ENCODE measurements at places on chromosomes 1 and 21.

DNA sequence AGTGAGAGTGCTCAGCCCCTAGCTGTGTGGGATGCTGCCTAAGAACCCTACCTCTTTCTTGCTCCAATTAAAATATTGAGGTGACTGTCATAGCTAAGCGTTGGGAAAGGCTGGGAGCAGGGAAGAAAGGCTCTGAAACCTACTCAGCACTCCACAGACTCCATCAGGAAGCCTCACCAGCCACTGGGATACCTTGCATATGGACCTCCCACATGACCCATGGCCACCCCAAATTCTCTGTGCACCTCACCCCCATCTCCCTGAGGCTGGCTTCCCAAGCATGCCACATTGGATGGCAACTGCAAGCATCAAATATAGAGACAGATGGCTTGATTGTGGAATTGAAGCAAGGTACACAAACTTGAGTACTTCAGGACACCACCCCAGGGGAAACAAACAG lies 41.8 kb downstream of the FLVCR1 start:
- no peak for DNase-seq

DNA sequence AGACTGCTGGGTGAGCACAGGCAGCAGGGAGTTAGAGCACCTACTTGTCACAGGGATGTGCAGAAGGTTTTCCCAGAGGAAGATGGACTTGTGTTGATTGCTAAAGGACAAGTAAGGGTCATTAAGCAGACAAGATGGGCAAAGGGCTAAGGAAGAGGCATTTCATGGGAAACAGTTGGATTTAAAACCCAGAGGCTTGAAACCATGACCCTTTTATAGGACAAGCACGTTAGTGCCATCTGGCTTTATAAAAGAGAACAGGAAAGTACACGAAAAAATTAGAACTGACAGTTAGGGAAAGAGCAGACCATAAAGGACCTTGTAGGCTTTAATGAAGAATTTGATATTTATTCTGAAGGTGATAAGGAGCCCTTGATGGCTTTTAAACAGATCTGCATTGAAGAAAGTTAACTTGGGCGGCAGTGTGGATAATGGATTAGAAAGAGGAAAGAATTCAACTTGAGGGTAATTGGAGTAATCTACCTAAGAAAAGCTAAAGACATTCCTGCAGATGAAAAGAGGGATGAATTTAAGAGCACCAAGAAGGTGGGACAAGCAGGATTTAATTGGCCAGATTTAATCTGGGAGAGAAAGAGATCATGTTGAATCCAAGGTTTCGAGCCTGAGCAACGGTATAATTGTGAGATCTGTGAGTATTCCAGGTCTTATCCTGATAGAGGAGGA lies 68.6 kb downstream of the ZC3H11B start:
- no peak for DNase-seq

DNA sequence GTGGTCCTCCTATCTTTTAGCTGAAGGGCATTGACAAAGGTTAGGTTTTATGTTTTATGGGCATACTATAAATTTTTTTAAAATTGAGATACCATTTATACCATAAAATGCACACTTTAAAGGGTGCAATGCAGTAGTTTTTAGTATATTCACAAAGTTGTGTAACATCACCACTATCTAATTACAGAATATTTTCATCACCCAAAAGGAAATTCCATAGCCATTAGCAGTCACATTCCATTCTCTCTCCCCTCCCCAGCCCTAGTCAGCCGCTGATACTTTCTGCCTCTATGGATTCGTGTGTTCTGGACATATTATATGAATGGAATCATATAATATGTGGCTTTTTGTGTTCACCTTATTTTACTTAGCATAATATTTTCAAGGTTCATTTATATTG lies 135.8 kb upstream of the B3GALT2 start:
- no peak for DNase-seq

GRCh38 chr1:171426645-171427044 lies 58.7 kb upstream of the PRRC2C start:
- DNase-seq = no peak

DNA sequence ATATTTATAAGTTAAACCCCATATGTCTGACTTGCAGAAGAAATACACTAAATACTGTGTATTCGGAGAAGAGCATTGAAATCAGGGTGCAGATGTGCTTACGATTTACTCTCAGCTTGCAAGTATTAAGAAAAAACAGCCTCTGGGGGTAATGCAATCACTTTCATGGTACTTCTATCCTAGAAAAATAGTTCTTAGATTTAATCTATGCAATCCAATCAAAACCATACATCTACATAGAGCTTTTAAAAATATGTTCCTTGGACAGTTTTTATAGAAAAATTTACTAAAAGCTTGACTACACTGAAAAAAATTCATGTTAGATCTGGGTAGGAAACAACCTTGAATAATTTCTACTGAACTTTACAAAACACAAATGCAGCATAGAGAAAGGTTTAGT lies 890.3 kb upstream of the ADGRL2 start:
- DNase-seq = no peak

DNA sequence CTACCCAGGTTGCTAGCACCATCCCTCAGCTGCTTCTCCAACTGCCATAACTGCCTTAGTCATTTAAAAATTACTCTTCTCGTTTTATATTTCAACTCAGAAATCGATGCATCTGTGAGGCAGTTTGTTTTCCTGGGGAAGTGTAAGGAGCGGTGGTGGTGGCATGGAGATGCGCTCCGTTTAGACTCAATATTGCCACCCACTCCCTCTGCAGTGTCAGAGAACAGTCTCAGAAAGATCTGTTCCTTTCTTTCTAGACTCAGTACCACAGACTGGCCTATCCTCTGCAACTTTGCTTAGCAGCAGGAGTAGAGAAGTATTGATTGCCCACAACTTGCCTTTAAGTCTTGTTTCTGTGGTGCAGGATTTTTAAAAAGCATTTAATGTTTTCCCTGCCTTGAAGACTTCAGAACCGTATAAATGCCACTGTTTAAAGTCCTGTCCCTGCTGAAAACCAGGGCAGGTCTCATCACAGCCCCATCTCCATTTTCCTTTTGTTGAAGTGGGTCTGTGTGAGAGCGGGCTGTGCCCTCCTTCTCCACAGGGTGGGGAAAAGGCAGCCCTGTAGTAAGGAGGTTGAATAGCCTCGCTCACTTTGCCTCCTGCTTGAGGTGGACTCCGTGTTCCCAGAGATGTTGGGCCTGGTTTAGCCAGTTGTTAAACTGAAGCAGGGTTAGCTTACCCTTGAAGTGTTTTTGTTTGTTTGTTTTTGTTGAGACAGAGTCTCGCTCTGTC lies 105.2 kb downstream of the NFIA start:
- no peak for DNase-seq

- DNase-seq = no peak
Measured at GRCh38 chr1:27523337-27524020, 33.5 kb upstream of the WASF2 start.

DNA sequence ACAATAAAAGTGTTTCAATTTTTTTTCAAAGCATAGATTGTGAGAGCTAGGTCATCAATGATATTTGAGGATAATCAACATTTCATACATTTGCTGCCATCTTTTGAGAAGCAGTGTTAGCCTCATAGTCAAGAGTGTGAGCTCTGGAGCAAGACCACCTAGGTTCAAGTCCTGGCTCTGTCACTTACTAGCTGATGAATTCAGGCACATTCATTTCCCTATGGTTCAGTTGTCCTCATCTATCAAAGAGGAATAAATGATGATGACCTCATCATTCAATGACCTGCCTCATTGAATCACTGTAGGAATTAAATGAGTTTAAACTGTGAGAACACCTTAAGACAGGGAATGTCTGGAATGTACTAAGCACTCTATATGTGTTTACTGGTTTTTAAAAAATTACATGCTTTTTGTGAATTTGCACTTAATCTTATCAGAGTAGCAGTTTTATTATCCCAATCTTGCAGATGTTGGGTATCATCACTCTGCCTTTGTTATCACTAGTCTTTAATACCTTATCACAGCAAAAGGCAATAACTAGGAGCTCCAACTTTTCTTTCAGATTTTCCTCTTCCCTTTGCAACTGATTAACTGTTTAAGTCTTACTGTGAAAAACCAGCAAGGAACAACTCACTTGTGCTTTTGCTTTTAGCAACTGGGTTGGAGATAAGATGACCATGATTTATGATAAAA lies 47.4 kb downstream of the SLC30A10 start:
- no peak for DNase-seq

DNA sequence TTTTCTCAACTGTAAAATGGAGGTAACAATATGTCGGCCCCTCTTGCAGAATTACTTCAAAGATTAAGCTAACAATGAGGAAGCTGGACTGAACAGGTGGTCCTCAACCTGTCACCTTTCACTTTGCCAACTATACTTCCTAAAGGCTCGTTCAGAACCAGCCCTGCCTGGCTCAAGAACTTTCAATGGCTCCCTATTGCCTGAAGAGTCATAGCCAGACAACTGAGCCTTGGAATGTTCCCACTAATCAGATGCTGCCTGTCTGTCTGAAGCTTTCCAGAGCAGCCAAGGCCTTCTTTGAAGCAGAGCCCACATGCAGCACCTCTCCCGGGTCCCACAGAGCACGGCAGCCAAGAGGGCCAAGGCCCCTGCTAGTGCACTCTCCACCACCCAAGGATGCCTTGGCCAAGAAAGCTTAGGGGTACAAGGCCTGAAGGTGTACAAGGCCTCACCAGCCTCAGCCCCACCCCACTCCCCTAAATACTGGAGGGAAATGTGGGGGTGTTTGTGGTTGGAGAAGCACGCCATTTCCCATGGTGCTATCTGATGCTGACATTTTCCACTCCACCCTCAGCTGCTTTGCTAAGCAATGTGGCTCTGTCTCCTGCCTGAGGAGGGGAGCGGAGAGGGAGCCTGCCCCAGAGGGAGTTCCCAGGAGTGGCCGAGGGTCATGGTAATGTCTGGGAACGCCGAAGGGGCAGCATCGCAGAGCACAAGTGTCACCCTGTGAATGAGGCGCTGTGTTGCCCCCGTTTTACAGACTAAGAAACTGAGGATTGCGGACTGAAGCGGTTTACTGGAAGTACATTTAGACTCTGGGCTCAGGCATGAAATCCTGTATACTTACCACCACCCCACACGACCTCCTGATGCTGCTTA lies 8.2 kb upstream of the LAPTM5 start:
- no peak for DNase-seq

- DNase-seq = no peak
Measured at GRCh38 chr1:31423418-31423947, 10.5 kb downstream of the SERINC2 start.

- DNase-seq = no peak
Measured at GRCh38 chr1:164466429-164466828, 92.6 kb upstream of the PBX1 start.

DNA sequence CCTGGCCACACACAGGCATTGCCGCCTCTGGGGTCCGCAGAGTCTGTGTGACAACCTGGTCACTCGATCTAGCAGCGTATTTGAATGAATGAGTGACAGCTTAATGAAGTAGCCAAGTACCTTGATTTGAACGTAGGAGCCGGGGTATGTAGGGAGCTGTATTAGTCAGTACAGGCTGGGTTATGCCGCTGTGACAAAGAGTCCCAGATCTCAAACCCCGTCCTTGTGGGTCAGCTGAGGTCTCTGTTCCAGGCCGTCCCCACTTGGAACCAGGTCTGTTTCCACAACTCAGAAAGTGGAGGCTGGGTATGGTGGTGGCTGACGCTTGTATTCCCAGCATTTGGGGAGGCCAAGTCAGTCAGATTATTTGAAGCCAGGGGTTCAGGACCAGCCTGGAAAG lies 20.0 kb downstream of the ATAD3B start:
- DNase-seq = no peak

DNA sequence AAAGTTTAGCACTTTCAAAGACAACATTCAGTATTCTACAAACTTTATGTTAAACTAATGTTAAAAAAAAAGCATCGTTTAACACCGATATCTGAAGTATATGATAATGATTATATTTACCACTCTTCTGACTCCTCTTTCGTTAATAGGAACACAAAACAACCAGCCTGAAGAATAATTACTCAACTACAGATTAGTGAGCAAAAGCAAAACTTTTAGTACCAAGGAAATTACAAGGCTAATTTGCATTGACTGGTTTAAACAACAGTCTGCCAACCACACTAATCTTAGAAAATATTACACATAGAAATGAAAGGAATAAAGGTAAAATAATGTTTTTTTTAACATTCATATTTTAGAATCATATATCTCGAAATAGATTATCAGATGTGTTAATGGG lies 500.7 kb downstream of the LMO4 start:
- DNase-seq = no peak
